ENCODE measurements at places on chromosomes 3 and 15.

DNA sequence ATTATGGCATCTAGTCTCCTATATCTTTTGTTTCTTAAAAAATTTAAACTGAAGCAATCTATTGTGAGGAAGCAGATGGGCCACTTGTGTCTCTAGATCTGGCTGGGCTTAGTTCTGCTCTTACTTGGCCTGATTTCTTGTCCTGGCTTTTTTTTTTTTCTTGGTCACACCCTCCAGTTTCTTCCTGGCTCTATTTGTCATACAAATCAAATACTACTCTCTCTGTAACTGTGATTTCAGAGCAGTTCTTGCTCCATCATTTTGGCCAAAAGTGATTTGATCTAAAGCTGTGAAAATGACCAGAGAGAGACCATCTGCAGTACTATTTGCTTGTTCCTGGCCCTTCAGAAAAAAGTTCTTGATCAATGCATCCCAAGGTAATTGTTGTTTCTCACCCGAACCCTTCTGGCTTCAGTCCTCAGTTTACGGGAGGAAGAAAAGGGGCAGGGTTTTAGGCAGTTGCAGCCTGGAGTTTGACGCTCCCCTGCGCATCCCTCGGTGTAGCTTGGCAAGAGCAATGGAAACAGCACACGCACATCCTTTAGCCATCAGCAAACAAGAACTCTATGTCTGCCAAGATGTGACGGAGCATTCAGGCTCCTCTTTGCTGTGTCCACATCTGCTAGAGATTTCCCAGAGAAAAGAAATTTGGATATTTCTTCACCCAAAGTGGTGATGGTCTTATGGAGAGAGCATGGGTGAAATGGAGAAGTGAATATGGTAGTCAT is 31.6 kb downstream of the CHST2 start:
- no peak for DNase-seq

DNA sequence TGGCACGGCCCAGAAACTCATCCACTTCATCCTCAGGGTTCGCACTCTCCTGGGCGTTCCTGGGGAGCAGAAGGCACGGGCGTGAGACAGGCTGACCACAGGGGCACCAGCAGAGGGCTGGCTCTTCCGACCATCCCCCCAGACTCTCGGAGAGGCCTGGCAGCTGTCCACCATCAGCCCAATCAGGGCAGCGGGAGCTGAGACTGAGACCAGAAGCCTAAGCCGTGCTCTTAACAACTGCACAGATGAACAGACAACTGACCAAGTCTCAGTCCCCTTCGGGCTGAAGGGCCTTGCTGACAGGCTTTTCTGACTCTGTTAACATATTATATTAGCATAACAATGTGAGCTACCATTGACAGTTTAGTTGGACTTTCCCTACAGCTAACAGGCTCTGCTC is 118.0 kb downstream of the SEC22A start:
- no peak for DNase-seq

GRCh38 chr3:48960841-48961413 is 29.1 kb upstream of the P4HTM start:
- DNase-seq = no peak

- no peak for DNase-seq
Measured at GRCh38 chr15:39135989-39136388, 444.9 kb upstream of the THBS1 start.

DNA sequence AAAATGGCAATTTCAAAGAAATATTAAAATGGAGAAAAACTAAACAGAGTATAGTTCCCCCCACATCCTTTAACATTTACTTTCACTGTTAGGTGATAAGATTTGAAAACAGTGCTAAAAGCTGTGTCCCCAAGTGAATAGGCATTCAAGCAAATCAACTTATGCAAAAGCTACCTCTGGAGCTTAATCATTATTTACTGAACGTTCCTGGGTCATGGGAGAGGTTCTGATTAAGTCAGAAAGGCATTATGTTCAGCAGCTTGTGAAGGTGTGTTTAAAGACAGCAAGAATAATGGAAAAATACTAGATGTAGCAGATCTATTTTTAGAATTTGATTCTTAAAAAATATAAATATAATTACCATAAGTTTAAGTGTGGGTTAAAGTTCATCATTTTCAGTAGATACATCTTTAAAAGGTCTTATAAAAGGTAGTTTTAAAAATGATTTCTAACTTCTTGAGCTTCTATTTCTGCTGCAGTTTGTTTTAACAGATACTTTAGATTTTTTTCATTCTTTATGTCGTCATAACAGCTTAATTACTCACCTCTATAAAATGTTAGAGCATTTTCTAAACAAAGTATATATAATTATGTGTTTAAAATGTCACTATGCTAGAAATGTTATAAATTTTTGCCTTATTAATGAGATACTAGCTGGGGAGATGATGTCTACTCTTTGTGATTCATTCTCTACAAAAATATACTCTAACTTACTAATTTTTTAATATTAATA is 127.9 kb downstream of the MITF start:
- DNase-seq = peak; percentile 8

DNA sequence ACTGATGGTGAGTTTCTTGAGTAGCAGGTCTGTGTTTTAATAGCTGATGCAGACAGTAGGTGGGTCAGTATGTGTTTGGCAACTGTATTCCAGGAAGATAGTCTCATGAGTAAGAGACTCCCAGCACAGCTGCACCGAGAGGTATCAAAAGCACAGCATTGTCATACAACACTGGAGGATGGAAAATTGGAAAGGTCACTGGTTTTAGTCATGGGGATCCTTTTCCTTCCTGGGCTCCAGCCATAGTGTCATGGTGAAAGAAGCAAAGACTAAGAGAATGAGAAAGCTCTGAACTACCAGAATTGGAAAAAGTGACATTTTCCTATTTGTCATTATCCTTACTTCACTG is 61.5 kb downstream of the P3H2 start:
- DNase-seq = no peak

DNA sequence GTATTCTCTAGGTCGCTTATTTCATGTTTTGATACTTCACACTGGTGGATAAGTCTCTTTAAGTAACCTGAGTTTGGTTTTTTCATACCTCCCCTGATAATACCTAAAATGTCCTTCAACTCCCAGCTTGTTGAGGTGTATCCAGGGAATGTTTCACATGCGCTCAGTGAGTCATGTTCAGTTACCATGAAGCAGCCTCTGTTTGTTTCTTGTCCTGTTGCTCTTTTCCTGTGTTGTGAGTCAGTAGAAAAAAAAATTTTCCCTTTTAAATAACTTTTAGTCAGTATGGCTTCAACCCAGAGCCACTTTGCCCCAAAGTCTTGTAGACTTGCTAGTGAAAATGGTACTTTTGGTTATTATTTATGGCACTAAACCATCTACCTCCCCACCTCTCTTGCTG is 278.4 kb upstream of the ZPLD1 start:
- DNase-seq = no peak

DNA sequence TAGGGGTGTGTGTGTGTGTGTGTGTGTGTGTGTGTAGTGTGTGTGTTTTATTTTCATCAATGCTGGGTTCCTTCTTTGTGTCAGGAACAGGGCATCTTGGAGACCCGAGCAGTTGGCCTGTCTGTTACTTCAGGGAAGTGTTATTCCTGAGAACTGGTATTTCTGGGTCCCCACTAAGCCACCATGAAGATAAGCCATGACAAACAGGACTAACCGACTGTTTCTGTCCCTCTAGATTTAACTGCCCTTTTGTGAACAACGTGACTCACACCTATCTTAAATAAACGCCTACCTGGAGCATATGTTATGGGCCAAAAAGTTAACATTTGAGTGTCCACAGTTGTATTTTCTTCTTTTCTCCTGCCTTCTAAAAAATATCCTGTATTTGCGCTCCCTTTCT is 19.5 kb downstream of the SIDT1 start:
- DNase-seq = no peak

DNA sequence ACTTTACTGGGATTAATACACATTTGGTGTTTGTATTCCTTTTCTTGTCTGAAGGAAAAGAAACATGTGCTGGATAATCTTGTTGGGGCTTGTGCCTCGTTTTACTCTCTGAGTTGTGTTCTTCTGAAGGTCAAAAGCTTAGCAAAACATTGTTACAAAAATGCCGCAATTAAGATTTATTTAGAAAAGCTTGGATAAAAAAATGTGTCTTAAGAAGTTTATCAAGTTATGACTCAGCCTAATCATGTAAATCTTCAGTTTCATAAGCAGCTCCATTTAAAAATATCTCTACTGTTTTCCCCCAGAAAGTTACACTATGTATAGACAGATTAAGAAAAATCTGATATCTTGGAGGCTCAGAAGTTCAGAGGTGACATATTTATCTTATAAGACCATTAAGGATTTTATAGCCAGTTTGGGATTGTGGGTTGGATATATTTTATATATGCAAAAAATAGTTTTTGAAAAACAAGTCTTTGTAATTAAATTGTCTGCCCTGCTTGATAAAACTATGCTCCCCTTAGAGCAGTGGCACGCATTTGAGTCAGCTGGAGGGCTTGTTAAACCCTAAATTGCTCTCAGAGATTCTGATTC is 56.5 kb downstream of the CLDN11 start:
- DNase-seq = no peak

GRCh38 chr3:63814237-63814636 is 4.9 kb upstream of the C3orf49 start:
- no peak for DNase-seq

GRCh38 chr15:56320861-56321260 is 44.4 kb upstream of the TEX9 start:
- no peak for DNase-seq

- no peak for DNase-seq
Measured at GRCh38 chr15:33859992-33860545, 108.2 kb upstream of the CHRM5 start.

GRCh38 chr3:8525893-8526292 is 24.3 kb downstream of the LMCD1 start:
- no peak for DNase-seq

GRCh38 chr3:115218859-115219258 is 71.8 kb upstream of the ZBTB20 start:
- no peak for DNase-seq

DNA sequence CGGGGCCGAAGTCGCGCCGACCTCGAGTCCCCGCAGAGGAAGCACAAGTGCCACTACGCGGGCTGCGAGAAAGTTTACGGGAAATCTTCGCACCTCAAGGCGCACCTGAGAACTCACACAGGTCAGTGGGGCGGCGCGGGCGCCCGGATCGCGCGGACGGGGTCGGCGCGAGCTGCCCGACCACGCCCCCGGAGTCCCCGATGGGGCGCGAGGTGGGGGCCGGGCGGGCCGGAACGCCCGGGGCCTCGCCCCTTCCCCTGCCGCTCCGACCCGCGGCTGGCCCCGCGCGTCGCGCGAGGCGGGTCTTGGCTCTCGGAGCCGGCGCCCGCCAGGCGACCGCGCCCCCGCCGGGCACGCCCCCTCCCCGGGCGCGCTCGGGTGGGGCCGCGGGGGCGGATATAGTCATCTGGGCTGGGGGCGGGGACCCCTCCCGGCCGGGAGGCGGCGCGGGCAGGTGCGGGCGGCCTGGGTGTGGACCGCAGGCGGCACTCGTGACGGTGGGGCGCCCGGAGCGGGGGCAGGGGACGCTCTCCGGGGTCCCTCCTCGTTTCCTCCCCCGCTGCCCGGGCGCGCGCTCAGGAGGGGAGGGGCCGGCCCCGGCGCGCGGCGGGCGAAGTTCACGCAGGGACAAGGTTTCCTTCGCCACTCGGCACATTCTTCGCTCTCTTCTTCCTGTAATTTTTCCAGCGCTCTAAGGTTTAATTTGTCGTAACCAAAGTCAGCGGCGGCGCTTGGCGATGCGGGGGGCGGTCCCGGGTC is 1.2 kb downstream of the KLF13 start:
- peak; percentile 88 for DNase-seq

GRCh38 chr15:91548549-91548948 is 305.0 kb upstream of the SLCO3A1 start:
- DNase-seq = no peak

- DNase-seq = no peak
Measured at GRCh38 chr3:94673876-94674275, 611.0 kb downstream of the NSUN3 start.

- no peak for DNase-seq
Measured at GRCh38 chr3:194481525-194482195, 5.1 kb downstream of the ATP13A3 start.

- DNase-seq = no peak
Measured at GRCh38 chr15:85583923-85584390, 203.6 kb downstream of the AKAP13 start.

DNA sequence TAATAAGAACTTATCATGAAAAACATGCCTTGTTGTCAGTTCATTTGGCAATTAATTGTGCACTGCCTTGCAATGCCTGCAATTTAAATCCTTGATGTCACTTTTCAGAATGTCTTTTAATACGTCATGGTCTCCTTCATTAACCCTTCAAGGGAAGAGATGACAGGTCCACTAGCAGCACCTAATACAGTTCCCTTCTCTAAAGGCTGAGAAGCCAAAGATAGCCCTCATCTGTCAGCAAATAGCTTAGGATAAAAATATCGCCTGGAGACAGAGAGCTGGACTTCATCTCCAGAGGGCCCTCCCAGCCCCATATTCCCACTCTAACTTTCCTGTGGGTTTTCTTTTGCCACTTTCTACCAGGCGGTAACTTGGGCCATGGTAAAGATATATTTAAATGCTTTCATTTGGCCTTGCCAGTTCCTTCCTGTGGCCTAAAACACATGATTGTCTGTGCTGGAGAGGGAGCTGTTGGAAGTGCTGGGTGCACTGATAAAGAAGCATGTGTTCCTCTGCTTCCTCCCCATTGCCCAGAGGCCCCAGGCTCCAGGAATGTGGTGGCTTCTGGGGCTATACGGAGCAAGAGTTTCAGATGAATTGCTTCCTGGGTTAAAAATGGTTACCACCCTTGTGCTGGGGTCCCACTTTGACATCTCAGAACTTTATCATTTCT is 76.3 kb upstream of the UMPS start:
- DNase-seq = no peak

GRCh38 chr3:125161607-125162219 is 50.8 kb downstream of the SLC12A8 start:
- no peak for DNase-seq

- DNase-seq = no peak
Measured at GRCh38 chr3:32241100-32241499, 2.6 kb downstream of the CMTM8 start.

GRCh38 chr3:119352863-119353527 is 58.8 kb downstream of the ARHGAP31 start:
- DNase-seq = no peak

DNA sequence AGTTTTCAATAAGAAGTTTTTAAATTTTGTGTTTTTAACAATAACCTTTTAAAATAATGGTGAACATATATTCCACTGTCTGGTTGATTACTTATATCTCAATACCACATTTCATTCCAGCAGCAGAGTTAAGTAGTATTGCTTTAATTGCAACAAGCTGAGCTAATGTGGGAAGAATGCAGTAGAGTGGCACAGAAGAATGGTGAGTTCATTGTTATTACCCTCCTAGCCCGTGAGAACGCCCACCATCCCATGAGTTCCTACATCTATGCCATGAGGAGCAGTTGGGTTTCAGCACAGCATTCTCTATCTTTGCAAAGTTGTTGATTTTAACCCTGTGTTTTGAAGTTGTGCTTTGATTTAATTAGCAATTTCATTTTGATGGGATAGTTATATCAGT is 17.8 kb upstream of the NR2E3 start:
- DNase-seq = no peak

GRCh38 chr3:194092881-194093301 is 43.1 kb upstream of the HES1 start:
- DNase-seq = peak; percentile 54

GRCh38 chr3:158762701-158763100 is 30.4 kb upstream of the RARRES1 start:
- DNase-seq = no peak
